ENCODE measurements at places on chromosomes 11 and 22. TPM values are rescaled to one million over a fixed set of nuclear protein-coding genes. Genes with fewer than 3 reads are reported as not detected.

GRCh38 chr11:1933416-1934334 lies 13.5 kb upstream of the MRPL23 start:
- DNase-seq: no peak

DNA sequence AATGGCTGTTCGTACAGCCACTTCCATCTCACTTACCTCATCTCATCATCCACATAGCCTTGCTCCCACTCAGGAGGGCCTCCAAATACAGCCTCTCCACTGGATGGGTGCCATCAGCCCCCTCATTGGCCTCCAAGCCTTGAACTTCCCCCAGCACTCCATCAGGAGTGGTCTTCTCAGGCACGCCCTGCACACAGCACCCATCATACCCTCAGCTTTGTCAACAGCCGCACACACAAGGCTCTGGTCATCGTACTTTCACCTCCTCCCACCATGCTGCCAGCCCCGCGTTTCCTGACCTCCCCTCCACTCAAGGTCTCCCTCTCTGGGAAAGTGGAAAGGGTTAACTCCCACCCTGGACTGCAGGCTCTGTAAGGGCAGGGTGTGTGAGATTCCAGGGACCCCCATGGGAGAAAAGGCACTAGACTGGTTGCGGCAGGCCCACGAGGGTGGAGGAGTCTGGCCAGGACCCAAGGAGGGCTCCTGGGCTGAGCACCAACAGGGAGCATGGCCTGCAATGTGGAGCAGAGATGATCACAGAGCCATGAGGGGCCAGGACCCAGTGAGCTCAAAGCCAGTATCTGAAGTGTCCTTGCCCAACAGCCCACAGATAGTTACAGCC lies 21.0 kb upstream of the SCARF2 start:
- DNase-seq: no peak

DNA sequence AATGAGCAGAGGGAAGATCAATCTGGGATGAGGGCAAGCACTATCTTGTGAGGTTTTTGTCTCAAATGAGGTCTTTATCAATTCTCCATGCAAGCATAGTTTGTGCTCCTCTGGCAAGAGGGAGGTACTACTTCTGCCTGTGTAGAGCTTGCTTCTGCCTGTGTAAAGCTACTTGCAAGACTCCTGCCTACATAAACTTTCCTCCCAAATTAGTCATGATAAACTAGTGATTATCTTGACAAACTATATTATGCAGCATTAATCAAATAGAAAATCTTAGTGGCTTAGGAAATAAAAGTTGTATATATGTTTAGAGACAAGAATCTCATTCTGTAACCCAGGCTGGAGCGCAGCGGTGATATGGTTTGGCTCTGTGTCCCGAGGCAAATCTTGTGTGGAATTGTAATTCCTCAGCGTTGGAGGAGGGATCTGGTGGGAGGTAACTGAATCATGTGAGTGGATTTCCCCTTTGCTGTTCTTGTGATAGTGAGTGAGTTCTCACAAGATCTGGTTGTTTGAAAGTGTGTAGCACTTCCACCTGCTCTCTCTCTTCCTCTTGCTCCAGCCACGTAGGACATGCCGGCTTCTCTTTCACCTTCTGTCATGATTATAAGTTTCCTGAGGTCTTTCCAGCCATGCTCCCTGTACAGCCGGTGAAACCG lies 8.0 kb upstream of the MMP10 start:
- no peak for DNase-seq

GRCh38 chr11:58068655-58069054 lies 37.9 kb downstream of the OR6Q1 start:
- no peak for DNase-seq

DNA sequence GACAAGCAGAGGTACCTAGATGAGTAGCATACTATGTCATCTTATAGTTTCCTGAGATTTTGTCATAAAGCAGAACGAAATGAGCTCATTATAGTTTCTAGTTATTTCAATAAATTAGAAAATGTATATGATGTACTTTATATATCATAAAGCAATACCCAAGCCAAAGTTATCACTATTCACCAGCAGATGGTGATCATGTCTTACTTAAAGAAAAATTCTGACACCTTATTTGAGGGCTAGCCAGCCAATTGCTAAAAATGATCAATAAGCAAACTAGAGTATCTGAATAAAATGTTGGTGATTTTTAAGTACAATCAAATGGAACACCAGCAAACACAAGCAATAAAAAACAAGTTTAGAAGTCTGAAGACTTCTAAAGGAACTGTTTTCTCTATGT lies 44.1 kb downstream of the RSF1 start:
- no peak for DNase-seq

DNA sequence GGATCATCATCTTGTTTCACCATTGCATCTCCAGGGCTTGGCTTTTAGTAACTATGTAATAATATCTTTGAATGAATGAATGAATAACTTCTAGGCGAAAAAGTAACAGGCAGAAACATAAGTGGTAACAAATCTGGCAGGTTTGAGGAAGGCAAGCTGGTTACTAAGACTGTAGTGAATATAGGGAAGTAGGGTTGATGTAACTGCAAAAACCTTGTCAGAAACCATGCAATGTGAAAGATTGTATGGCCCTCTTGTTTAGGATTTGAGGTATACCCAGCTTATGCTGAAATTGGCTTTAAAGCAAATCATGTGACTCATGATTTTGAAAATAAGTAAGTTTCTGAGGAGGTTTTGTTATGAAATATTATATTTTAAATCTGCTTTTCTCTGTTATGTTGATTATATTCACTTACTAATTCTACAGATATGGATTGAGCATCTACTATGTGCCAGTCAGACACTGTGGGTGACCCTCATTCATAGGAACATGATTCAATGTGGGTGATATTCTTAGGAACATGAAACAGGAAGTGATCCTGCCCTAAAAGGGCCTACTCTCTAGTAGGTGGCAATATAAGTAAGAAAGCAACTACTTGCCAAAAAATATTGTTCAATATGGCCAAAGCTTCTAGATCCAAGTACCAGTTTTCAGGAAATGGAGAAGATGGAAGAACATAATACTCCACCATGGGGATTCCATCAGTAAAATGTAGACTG lies 115.5 kb upstream of the CCDC90B start:
- DNase-seq: no peak

DNA sequence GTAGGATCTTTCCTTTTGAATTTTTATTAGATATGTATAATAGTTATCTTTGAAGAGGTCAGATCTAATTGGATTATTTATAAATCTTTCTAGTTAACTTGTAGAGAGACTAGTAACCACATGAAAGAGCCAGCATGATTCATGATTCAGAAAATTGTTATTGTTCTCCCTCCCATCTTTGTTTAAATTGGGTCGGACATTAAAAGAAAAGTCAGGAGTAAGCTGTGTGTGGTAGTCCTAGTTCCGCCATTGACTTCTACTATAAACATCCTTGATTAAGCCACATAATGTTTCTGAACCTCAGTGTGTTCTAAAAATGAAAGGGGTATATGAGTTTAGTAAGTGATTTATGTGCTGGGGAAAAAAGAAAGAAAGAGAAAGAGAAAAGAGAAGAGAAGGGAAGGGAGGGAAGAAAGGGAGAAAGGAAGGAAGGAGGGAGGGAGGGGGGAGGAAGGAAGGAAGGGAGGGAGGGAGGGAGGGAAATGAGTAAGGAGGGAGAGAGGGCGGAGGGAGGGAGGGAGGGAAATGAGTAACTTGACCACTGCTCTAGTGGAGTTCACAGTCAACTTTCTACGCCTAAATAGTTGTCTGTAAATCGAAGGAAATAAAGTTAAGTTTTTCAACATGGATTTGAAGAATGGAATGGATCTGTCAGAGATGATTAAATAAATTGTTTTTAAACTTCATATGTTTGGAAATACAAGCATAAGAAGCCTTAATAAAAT lies 32.9 kb downstream of the SIK2 start:
- no peak for DNase-seq

- DNase-seq: peak; percentile 28
Observed at GRCh38 chr22:48921411-48921903, 906.2 kb downstream of the BRD1 start.

DNA sequence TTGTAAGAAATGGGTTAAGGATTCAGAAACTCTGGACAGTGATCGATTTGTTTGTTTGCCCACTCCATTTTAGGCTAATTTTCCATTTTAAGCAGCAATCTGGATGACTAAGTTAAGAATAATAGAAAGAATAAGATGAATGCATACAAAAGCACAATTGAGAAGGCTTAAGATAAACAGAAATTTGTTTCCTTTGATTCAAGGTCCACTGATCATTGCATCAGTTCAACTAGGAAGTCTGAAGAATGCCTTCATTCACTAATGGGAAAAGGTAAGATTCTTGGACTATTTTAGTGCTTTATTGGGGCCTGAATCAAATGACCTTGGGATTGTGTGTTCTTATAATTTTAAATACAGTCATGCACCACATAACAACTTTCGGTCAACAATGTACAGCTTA lies 140.8 kb downstream of the CADM1 start:
- DNase-seq: no peak

DNA sequence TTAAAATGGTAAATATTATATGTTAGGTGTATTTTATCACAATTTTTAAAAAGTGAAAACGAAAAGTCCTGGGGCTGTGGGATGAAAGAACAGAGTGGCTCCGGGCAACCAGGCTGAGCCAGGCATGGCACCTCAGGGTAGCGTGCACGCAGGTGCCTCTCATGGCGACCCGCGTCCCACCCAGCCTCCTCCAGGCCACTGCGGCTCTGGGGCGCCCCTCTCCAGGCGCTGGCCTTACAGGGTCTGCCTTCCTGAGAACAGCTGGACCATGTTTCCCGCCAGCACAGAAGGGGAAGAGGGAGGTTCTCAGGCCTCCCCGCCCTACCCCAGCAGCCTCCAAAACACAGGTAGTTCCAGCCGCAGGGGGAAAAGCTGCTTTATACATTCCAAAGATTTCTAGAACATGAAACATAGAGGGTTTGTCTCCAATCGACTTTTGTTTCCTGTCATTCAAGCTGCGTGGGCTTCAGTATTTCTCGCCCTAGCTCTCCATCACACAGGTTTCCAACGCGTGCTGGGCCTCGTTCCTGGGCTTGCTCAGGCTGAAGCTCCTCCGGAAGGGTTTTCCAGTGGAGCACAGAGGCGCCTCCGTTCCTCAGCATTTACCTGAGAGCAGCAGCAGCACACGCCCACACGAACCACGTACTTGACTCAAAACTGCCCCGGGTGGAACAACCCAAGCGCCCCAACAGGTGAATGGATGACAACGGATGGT lies 10.5 kb downstream of the EHD1 start:
- no peak for DNase-seq

DNA sequence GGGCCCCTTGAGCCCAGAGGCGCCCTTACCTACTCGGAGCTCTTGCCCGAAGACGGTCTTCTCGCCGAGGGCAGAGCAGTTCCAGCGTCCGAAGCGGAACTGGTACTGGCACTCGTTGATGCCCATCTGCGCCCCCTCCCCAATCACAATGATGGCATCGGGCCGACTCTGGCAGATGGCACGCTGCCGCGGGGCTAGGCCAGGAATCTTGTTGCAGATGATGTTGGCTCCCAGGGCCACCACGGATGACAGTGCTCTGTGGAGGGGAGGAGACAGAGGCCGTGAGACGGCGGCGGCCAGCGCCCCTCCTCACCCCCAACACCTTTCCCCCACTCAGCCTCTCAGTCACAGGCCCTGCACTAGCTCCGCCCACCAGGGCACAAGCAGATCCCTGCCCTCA lies 27.1 kb downstream of the WNT7B start:
- DNase-seq: no peak

DNA sequence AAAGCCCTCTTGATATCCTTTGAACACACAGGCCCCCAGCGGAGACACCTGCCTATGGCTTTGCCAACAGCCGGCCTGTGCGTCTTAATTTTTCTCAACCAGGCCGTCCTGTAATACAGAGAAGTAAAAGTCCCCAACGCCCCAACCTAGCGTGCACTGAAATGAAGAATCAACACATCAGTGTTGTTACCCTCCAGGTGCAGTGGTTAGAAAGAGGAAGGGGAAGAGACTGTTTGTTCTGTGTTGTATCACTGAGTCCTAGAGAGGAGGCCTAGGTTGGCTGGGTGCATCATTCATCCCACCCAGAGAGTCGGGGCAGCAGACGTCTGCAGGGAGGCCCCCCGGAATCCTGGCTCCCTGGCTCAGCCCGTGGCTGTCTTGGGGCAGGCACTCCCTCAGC lies 25.7 kb downstream of the SGSM1 start:
- DNase-seq: no peak

DNA sequence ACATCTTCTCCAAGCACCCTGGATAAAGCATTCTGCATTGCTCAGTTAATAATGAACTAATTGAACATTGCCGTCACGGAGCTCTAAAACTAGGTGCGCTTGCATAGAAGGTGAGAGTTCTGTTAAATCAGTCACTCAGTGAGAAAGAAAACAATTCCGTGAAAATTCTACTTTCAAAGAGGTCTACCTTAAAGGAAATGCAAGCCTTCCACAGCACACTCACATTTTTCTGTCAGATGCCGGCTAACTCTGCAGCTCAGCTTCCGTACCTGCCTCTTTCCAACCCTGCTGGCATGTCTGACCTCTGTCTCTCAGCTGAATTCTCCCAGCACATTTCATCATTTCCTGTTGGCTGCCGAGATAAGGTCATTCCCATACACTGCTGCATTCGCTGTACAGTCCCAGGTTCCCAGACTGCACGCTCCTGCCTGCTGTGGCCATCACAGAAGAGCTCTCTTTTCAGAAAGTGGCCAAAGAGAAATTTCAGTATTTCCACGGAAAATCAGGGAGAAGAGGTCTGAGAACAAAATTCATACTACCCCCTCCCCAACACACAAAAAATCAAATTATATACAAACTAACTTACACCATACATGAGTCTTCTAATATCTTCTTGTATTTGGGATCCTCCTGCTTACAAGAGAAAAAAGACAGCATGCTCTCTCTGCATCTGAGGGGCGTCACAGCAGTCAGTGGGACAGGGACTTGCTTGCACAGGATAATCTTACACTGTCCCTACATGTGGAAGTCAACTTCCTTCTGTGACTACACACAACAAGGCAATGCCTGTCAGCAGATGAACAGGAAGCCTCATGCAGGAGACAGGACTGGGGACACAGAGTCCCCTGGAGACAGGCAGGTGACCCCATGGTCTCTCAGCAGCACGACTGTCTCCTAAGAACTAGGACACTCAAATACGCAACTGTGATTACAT lies 55.1 kb downstream of the PACSIN2 start:
- DNase-seq: no peak

DNA sequence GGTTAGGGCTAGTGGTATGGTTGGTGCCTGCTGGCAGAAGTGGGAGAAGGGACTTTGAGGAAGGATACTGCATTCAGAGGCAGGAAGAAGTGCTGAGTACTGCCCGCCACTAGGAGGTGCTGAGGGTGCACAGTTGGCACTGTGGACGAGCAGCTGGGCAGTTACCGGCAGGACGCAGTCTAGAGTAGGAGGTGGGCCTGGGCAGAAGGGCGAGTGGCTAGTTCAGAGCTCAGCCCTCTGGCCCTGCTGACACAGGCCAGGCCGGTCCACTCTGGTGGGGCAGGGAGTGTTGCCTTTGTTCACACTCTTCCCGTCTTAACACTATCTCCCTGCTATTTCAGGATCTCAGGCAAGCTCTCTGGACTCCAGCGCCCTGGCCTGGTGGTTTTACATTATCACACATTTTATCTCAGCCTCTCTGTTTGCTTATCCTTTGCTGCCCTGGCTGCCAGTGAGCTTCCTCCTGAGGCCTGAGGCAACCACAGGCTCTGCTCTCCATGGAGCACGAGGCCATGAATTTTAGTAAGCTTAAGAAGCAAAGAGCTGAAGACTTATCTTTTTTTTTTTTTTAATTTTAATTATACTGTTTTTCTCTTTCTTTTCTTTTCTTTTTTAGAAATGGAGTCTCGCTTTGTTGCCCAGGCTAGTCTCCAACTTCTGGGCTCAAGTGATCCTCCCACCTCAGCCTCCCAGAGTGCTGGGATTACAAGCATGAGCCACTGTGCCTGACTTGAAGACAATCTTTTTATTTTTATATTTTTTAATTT lies 26.9 kb downstream of the SNAP29 start:
- DNase-seq: peak; percentile 58

Gene APOBEC3B
- 82.6 TPM for total RNA-seq

Gene TRAPPC4
- 73.9 TPM for total RNA-seq
